A673 (cell line): ENCODE measurements at places on chromosomes 2 and 18. TPM values are rescaled to one million over a fixed set of nuclear protein-coding genes. Genes with fewer than 3 reads are reported as not detected.
A peak's percentile ranks its signal among the peaks of the same experiment; 100 is the strongest.

DNA sequence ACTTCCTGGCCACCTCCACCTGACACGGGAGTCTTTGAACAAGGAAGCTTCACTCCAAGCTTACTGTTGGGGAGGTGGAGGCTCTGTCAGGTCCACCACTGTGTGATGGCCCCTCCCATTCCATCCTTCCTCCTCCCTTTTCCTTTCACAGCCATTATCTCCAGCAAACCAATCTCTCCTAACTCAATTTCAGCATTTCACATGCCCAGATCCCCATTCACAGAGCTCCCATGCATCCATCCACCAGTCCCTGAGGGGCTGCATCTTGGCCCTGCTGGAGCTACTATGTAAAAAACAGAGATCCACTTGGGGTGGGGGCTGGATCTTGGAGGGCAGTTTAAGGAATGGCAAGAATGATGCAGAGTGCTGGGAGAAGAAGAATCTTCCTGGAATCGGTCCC, 129.0 kb upstream of the COPS8 start:
- DNase-seq, result no peak

DNA sequence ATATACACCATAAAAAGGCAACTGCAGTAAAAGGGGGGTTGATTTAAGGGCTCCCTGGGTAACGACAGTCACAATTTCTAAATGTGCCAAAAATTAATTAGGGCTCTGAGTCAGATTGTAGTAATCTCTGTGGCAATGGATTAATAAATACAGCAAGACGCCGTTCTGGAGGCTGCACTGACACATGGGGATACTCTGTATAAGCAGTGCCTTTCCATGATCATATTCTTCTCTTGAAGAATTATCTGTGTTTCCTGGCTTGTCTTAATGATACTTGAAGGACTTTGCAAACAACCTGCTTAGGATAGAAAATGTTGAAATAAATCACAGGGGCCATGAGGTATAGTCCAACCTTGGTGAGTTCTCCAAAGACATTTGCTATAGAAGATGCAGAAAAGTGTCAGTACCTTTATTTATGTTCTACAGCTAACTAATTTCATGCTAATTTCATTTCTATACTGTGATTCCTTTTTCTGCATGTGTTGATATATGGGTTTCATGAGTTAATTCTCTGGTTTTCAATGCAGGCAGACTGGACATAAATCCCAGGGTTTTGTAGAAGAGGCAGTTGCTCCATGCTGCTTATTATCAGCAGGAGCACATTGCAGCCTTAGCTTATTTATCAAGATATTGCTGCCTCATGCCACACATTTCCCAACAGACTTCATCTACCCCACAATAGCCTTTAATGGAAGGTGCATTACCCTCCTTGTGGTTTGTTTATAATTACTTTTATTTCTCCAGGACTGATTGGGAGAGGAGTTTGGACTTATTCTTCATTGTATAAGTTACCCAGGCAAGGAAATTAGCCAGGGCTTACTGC, 54.8 kb downstream of the HNMT start:
- DNase-seq, result peak; percentile 4

- DNase-seq, result no peak
Observed at GRCh38 chr2:81481242-81481993, 1176.9 kb upstream of the LRRTM1 start.

DNA sequence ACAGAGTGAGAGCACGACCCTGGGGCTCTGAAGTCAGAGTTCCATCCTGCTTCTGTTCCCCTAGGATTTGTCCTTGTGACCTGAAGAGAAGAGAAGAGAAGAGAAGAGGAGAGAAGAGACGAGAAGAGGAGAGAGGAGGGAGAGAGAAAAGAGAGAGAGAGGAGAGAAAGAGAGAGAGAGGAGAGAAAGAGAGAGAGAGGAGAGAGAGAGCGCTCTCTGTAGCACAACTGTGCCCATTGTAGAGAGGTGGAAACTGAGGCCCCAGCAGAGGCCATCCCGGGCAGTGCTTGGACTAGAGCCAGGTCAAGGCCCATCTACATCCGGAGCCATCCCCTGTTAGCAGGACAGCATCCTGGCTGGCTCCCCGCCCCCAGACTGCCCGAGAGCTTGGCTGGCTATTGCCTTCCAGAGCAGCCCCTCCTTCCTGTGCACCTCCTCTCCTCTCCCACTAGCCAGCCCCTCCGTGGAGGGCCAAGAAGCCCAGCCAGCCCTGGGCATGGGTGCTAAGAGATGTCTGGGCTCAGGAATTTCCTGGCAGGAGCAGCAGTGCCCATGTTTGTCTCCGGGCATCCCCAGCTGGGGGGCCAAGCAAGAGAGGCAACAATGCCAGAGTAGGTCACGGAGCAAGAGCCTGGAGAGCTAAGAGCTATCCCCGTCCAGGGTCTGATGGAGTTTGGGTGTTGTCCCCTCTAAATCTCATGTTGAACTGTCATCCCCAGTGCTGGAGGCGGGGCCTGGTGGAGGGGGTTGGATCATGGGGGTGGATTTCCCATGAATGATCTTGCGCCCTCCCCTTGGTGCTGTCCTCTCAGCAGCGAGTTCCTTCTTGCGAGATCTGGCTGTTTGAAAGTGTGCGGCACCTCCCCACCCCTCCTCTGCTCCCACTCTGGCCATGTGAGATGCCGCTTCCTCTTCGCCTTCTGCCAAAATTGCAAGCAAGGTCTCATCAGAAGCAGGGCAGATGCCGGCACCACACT, 18.2 kb upstream of the GPR55 start:
- no peak for DNase-seq

DNA sequence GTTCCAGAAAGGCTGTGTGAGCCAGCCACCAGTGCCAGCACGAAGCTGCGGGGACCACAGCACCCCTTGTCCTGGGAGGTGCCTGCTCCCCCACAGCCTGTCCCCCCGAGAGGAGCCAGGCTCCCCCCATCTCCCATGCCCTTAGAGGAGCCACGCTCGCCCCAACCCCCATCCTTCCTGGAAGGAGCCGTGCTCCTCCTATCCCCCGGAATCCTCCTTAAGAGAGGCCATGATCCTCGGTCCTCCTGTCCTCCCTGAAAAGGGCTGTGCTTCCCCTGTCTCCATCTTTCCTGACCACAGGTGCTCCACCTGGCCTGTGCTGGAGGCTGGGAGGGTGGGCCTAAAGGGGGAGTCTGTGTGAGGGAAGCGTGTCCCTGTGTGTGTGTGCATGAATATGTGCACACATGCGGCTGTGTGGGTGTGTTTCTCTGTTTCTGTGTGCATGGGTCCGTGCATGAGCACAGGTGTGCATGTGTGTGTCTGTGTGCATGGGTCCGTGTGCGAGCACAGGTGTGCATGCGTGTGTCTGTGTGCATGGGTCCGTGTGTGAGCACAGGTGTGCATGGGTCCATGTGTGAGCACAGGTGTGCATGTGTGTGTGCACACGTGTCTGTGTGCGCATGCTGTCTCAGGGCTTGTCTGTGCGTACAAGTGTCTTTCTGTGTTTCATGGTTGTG, 80.3 kb downstream of the RTP5 start:
- no peak for DNase-seq

GRCh38 chr2:177059293-177059692, 153.3 kb upstream of the HNRNPA3 start:
- no peak for DNase-seq

CGREF1 gene
- total RNA-seq, result 8.4 and 9.4 TPM in 2 replicates

NT5C1B gene
- not detected in 2 replicates for total RNA-seq
